Psoas muscle (tissue), 8 donors: ENCODE measurements at places on chromosomes 7 and 10.

DNA sequence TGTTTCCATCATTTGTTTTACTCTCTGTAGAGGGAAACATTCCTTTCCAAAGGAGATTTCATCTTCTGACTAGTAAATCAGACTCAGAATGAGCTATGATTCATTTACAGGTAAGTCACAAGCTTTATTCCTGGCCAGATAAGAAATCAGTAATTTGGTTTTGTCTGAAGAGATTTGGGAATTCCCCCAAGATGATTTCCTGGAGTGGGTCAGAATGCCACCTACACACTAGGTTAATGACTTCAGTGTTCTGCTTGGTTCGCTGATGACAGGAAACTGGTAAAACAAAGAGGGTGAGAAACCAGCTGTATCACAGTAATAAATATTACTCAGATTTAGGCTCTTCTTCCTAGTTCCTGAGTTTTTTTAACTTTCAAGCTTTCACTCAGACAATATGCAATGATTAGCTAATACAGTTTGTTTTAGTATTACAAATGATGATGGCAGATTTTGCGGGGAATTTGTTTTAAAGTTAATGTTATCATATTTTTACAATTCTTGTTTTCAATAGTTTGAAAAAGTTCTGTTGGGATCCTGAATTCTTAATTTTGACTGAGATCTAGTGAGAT is 8.3 kb upstream of the ASZ1 start:
- DNase-seq: no peak

DNA sequence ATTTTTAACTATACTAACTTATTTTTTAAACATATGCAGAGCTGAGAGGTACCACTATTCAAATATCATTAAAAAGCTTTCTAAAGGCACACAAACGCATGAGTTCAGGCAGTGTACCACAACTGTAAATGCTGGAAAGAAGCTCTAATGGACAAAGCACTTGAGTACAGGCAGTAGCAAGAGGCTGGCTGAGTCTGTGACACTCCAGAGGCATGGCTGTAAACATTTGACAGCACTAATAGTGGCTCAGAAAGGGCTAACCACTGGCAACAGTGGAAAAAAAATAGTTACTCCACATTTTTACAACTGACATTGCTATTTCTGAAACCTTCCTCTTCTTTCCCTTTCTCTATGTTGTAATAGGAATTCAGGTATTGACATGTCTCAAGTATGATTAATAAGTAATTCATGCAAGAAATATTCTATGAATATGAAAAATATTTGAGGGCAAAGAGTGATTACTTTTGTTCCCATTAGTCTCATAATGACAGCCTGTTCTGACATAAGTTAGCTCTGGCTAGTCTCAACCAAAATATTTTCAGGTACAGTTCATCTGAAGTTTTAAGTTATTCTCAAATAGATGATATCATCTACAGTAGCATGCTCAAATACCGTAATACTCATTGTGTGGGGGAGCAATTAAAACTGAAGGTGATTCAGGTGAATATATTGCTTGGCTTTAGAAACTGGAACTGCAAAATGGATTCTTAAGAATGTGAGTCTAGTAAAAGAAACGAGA is 324.0 kb upstream of the POT1 start:
- no peak for DNase-seq

DNA sequence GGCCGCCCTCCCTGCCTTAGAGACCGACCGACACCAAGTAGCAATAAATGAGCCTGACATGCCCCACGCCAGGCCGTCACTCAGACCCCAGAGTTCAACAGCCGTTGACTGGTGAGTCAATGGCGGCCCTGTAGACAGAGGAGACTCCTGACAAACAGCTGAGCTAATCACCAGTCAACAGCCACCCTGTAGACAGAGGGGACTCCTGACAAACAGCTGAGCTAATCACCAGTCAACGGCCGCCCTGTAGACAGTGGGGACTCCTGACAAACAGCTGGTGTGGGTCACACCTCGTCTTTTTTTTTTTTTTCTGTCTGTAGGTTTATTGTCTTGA is 16.9 kb upstream of the KNDC1 start:
- no peak for DNase-seq

- DNase-seq: no peak
These were observed 79.2 kb downstream of the GLRX3 start for GRCh38 chr10:130215151-130215930.

GRCh38 chr10:100307684-100308083 is 21.2 kb upstream of the BLOC1S2 start:
- no peak for DNase-seq

GRCh38 chr7:106063024-106063423 is 49.1 kb downstream of the SYPL1 start:
- no peak for DNase-seq

DNA sequence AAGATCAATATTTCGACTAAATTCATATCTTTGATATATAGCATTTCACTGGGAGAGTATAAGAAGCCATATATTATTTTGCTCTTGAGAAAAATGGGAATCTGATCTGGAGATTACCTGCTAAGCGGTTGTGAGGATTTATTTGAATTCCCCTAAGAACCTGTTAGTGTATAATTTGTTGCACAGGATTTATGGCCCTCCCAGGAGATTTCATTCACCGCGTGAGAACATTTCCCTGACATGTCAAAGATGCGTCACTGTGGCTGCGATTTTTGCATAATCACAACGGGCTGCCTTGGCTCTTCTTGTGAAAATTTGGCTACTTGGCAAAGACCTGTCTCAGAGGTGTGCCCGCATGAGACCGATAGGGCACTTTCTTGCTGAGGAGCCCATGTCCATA is 184.7 kb upstream of the PFKP start:
- no peak for DNase-seq

DNA sequence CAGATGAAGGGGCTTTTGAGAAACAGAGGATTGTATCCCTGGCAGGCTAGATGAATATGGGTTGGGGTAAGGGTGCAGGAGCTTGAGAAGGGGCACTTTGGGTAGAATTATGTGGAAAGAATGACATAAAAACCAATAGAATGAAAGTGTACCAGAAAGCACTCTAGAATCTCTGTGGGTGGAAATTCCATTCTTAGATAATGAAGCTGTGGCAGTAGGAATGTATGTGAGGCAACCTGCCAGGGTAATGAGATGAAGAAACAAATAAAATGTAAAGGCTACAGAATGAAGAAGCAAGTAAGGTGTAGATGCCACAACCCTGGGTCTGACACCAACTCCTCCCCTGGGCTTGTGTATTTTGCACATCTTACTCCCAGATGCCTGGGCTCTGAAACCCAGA is 16.8 kb downstream of the NOBOX start:
- DNase-seq: no peak

DNA sequence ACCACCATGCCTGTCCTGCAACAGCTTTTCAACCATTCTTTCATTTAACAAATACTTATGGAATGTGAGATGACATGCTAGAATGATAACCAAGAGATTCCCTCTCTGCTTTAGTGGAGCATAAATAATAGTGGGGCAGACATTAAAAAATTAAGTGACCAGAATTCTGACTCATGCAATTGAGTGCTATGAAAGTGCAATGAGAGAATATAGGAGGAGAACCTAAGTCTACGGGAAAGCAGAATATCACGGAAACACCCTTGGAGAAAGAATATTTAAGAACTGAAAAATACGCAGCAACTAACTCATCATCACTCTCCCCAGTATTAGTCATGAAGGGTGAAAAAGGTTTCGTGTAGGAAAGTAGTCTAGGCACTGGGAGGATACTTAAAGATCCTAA is 7.1 kb downstream of the KIF5B start:
- DNase-seq: no peak

- no peak for DNase-seq
These were observed 106.4 kb upstream of the SDK1 start for GRCh38 chr7:3194501-3195141.

- no peak for DNase-seq
These were observed 87.4 kb downstream of the BUB3 start for GRCh38 chr10:123241391-123242141.

GRCh38 chr7:55420530-55420929 is 55.4 kb downstream of the LANCL2 start:
- no peak for DNase-seq

GRCh38 chr7:44381494-44382220 is 56.3 kb upstream of the CAMK2B start:
- no peak for DNase-seq

DNA sequence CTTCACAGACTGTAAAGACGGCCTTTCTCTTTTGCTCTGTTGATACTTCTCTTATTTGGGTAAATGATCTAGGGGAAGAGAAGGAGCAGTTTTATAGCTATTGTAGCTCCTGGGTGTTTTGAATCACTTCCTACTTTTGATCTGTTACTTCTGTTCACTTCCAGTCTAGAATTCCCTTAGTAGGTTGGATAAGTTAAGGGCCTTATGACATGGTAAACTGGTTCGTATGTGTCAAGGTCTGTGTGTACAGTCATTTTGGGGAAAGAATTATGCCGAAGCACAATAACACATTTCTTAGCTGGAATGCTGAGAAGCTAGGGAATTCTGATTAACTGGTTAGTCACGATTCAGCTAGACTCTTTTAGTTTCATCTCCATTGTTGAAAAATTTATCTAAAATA is 8.1 kb downstream of the DENND10 start:
- no peak for DNase-seq

DNA sequence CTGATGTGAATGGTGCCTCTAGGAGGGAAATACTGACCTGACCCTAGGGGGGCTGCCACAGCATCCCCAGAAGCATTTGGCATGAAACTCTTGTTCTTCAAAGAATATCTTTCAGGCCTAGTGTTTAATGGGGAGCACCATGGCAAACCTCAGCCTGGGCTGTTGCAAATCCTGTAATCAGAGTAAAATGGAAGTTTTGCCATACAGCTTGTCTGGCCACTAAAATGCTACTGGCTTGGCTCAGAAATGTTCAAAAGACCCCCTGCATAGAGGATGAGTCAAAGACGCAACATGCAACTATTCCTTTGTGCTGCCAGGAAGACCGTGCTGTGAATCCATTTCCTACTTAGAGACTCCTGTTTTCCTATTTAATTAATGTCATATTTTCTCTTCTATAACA is 26.7 kb downstream of the HECW1 start:
- no peak for DNase-seq

- no peak for DNase-seq
These were observed 397.9 kb downstream of the TFEC start for GRCh38 chr7:115632636-115633035.

DNA sequence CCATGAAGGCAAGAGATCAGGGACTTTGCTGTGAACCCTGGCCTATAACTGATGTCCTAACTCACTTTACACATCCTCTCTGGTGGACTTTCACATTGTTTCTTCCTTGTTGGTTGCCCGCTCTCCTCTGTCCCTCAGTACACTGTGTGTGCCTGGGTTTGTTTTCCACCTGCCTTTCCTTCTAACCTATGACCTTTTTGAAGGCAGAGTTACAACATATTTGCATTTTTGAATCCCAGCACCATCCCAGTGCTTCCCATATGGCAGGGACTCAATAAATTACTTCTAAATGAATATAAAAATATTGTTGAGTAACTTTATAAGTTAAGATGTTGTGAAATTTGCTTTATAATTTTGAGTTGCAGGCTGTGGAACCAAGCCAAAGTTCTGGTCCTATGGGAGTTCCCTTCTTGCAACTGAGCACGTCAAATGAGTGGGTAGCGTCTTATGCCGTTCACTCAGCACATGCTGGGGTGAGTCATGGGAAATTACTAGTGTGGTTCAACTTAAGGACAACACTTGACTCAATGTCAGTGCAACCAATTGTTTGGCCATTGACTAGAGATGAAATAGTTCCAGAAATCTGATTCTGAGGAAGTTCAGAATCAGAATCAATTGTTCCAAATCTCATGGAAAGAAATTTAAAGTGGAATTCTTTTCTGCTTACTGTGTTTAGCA is 250.9 kb downstream of the TWIST1 start:
- DNase-seq: peak; percentile 55

- no peak for DNase-seq
These were observed 197.2 kb upstream of the FRMD4A start for GRCh38 chr10:14527915-14528314.

DNA sequence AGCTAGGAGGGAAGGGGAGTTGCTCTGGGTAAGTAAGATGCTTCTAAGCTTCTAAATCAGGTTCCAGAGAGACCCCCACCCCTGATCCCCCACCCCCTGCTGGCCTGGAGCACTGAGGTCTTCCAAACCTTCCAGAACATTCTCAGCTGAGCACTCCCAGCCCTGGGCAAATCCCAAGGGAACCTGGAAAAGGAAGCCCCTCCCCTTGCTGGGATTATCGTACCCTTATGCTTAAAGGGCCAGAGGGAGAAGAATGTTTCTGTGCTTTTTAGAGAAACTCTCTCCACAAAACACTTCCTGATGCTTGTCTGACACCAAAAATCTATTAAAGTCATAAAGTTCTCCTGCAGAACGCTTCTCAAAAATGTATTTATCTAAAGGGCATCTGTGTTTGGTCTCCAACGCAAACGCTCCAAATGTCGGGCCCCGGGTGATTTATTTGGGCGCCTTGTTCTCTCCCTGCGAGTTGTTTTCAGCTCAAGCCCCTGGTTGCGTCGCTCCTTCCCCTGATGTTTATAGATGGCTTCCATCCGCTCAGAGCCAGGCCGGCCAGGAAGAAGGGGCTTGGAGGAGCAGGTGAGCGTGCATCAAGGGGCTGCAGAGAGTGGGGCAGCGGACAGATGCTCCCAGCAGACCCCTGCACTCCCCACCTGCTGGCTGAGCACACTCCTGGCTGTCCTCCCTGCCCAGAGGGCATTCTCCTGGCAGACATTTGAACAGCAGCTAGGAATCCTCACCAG is 8.2 kb upstream of the RET start:
- DNase-seq: peak; percentile 25

DNA sequence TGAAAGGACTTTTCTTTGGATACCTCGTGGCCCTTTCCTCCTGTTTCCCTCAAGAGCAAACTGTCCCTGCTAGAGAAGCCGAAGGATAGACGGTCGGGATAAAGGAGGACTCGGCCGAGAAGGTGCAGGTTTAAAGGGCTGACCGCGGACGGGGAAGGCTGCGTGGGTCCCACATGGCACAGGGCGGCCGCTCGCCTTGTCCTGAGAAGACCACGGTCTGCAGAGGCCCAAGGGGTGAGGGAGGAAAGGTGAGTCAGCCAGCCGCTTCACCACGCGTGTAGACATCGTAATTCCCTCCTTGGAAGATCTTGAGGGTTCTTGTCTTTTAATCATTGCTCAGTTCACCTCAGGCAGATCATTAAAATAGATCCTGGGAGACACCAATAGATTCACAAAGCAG is 253.8 kb downstream of the DPP6 start:
- DNase-seq: no peak

- DNase-seq: no peak
These were observed 42.4 kb upstream of the AGBL3 start for GRCh38 chr7:134943785-134944400.

- peak; percentile 27 for DNase-seq
These were observed 44.9 kb downstream of the HYCC1 start for GRCh38 chr7:22969010-22969431.

DNA sequence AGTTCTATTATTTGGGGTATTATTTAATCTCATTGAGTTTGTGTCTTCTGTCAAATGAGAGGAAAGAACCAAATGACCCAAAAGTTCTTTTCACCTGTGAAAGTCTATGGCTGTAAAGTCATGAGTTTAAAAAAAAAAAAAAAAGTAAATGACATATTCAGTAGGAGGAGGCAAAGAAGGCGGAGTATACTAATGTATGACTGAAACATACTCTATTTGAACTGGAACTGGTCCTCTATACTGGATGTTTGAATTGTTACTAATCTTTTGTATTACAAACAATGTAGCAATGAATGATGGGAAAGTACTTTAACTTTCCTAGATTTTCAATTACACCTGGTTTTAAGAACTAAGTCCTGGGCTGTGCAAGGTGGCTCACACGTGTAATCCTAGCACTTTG is 24.9 kb upstream of the GSAP start:
- DNase-seq: no peak
